ENCODE measurements at places on chromosomes 11 and 22. TPM values are rescaled to one million over a fixed set of nuclear protein-coding genes. Genes with fewer than 3 reads are reported as not detected.

DNA sequence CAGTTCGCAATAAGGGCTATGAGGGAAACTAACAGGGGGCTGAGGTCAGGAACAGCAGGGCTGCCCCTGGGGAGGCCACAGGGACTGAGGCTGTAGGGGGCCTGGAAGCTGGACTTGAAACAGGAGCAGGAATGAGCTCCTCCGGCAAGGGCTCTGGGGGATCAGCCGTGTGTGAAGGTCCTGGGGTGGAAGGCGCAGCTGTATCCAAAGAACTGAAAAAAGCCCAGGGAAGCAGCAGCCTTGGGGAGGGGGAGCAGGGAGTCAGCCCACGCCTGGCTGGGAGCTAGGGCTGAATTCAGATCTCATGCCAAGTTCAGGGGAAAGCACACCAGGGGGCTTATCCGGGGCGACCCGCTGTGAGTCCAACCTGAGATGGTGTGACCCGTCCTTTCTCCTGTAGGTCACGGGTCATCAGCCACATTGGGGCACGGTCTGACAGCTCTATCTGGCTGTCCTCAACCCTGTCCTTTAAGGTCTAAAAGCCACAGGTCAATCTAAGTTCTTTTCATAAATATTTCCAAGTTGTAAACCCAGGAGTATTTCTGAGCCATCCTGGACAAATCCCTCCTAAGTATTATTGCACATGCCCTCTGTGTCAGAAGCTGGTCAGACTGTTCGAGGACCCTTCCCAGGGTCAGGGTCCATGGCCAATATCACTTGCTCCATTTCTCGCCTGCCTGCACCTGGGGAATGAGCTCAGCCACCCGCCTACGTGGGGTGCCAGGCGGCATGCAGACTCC lies 18.0 kb downstream of the TP53AIP1 start:
- no peaks in the 10 kb centered on the region for H3K27me3 ChIP-seq
- H3K36me3 ChIP-seq, result no peaks in the 10 kb centered on the region
- no peak overlapping the region for H3K27ac ChIP-seq
- DNase-seq, result no peak

DNA sequence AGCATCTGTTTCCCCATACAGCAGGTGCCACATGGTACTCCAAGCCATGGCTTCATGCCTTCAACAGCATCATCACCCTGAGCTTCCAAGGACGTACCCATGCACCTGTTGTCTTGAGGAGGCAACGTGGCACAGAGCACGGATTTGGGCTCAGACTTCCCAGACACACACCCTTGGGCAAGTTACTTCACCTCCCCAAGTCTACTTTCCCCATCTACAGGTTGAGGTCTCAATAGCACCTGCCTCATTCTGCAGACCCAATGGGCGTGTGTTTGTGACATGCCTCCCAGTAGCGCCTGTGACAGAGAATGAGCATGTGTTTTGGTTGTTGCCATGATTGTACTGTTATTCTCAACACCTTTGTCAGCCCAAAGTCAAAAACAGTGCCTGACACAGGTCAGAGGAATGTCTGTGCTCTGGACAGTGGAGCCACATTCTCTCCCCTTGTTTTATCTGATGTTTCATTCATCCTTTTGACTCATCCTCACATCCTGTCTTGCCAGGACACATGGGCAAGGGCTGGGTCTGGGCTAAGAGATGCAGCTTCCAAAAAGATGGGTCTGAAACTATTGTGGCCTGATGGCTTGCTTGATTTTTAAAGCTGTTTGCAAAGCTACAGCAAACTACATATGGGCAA lies 53.4 kb upstream of the CCND1 start:
- no peaks in the 10 kb centered on the region for H3K27me3 ChIP-seq
- no peaks in the 10 kb centered on the region for H3K36me3 ChIP-seq
- DNase-seq, result peak; percentile 4
- no peaks in the 10 kb centered on the region for H3K4me1 ChIP-seq
- no peak overlapping the region for H3K27ac ChIP-seq
- no peak overlapping the region for H3K4me3 ChIP-seq

DNA sequence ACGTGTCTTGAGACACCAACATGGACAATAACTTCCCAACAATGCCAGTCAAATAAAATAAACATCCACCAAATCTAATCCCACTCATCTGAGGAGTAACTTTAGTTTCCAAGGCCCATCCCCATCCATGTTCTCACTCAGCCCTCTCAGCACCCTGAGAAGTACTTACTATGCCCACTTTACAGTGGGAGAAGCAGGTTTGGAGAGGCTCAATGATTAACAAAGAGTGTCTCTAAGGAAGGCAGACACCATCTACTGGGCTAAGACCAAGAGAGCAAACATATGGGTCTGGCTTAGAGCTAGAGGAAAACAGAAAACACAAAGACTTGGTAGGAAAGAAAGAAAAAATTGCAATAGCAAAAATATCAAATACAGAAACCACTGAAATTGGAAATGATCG lies 11.3 kb downstream of the POLDIP3 start:
- H3K36me3 ChIP-seq, result peaks cover 39% of the 10 kb centered on the region
- H3K4me1 ChIP-seq, result peaks cover 12% of the 10 kb centered on the region
- H3K4me3 ChIP-seq, result no peak overlapping the region
- no peak overlapping the region for H3K27ac ChIP-seq

- no peaks in the 10 kb centered on the region for H3K36me3 ChIP-seq
- H3K4me3 ChIP-seq, result no peak overlapping the region
- no peak for DNase-seq
- no peaks in the 10 kb centered on the region for H3K4me1 ChIP-seq
- no peaks in the 10 kb centered on the region for H3K27me3 ChIP-seq
Measured at GRCh38 chr11:16897470-16898061, 116.6 kb downstream of the PLEKHA7 start.

DNA sequence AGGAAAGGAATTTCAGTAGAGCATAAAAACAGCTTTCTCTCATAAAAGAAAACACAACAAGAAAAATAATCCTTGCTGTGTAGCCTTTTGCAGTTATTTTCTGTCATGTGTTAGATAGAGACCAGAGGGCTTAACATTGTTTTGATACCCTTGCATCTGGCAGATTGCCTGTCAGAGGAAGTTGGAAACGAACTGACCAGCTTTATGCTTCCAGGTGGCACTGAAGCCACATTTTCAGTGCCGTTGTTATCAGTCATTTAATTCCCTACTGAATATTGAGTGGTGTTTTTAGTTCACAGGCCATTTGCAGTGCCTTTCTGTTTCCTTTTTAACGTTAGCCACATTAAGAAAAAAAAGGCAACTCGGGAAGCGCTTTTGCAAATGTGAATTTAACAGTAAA lies 21.5 kb upstream of the RAG2 start:
- no peak for DNase-seq
- H3K36me3 ChIP-seq, result no peaks in the 10 kb centered on the region
- no peaks in the 10 kb centered on the region for H3K4me1 ChIP-seq
- no peaks in the 10 kb centered on the region for H3K27me3 ChIP-seq
- no peak overlapping the region for H3K4me3 ChIP-seq
- H3K27ac ChIP-seq, result no peak overlapping the region

- H3K36me3 ChIP-seq, result no peaks in the 10 kb centered on the region
- H3K4me3 ChIP-seq, result no peak overlapping the region
- peak; percentile 76 for DNase-seq
- H3K4me1 ChIP-seq, result peaks cover 3% of the 10 kb centered on the region
- no peak overlapping the region for H3K27ac ChIP-seq
Measured at GRCh38 chr22:17120281-17120680, 879 bp downstream of the TMEM121B start.

The SLC29A2 gene
- total RNA-seq, result 1.2 TPM

GRCh38 chr11:61554172-61554988 lies 26.5 kb downstream of the SYT7 start:
- no peaks in the 10 kb centered on the region for H3K36me3 ChIP-seq
- DNase-seq, result no peak
- no peaks in the 10 kb centered on the region for H3K27me3 ChIP-seq
- H3K4me1 ChIP-seq, result no peaks in the 10 kb centered on the region
- no peak overlapping the region for H3K4me3 ChIP-seq

The KRTAP5-7 gene
- not detected for total RNA-seq

DNA sequence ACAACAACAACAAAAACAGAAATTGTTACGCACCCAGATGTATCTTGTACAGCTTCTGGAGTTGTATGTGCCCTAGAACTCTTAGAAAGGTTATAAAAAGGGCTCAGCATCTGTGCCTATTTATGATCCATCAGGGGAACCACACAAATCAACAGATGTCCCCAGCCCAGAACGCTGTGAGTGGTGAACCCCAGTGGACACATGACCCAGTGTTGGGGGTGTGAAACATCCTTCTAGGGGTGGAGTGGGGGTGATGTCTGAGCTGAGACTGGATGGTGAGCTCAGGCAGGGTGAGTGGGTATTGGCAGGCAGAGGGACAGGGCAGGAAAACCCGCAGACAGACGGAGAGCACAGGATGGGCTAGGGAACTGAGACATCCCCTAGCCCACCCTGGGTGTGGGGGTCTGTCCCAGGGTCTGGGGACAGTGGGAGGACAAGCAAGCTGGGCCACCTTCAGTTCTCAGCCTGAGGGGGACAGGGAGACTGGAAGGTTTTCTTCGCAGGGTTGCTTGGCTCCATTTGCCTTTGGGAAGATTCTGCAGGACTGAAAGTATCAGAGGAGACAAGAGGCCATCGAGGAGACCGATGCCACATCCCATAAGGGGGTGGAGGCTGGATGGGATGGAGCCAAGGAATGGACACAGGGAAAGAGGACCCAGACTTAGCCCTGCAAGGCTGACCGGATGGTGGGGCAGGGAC lies 5.8 kb upstream of the EMID1 start:
- H3K36me3 ChIP-seq, result no peaks in the 10 kb centered on the region
- no peak overlapping the region for H3K27ac ChIP-seq
- no peaks in the 10 kb centered on the region for H3K4me1 ChIP-seq
- H3K4me3 ChIP-seq, result no peak overlapping the region
- no peaks in the 10 kb centered on the region for H3K27me3 ChIP-seq

GRCh38 chr11:59918987-59919589 lies 19.1 kb upstream of the OOSP1 start:
- H3K4me1 ChIP-seq, result no peaks in the 10 kb centered on the region
- H3K27me3 ChIP-seq, result no peaks in the 10 kb centered on the region
- no peaks in the 10 kb centered on the region for H3K36me3 ChIP-seq
- no peak overlapping the region for H3K4me3 ChIP-seq
- no peak overlapping the region for H3K27ac ChIP-seq
- no peak for DNase-seq

DNA sequence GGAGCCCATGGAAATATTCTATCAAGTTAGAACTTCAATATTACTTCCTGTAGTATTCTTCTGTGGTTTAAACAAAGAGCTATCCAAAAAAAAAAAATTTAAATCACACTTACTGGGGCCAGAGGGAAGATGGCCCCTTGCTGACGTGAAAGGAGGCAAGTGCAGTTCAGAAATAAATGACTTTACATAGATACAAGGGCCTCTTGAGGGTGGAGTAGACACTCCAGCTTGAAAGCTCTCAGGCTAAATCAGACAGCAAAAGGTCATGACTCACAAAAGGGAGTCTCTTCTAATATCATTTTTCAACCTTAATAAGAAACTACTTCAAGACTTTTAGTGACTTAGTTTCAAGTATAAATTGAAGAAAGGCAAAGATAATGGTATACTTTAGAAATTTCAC lies 1160.3 kb downstream of the FAM181B start:
- DNase-seq, result no peak
- H3K4me1 ChIP-seq, result no peaks in the 10 kb centered on the region
- no peaks in the 10 kb centered on the region for H3K36me3 ChIP-seq
- H3K27me3 ChIP-seq, result no peaks in the 10 kb centered on the region
- no peak overlapping the region for H3K27ac ChIP-seq
- H3K4me3 ChIP-seq, result no peak overlapping the region

DNA sequence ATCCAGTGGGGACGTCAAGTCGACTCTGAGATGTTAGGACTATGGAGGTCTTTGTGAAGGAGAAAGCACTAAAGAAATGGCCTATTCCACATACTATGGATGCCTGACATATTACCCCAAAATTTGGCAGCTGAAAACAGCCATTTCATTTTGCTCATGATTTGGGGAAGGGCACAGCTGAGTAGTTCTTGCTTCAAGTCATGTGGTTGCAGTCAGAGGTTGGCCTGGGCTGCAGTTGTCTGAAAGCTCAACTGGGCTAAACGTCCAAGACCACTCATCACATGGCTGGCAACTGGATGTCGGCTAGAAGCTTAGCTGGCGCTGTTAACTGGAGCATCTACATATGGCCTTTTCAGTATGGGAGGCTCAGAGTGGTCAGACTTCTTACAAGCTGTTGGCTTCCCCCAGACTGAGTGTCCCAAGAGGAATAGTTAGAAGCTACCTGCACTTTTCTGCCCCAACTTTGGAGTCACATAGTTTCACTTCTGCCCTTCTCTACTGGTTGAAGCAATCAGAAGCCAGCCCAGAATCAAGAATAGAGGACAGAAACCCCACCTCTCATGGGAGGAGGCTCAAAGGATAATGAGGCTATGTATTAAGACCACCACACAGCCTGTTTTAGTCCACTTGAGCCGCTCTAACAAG lies 14.1 kb downstream of the SLC35C1 start:
- no peaks in the 10 kb centered on the region for H3K4me1 ChIP-seq
- no peak overlapping the region for H3K4me3 ChIP-seq
- no peaks in the 10 kb centered on the region for H3K36me3 ChIP-seq
- no peaks in the 10 kb centered on the region for H3K27me3 ChIP-seq
- DNase-seq, result no peak

- no peaks in the 10 kb centered on the region for H3K4me1 ChIP-seq
- no peaks in the 10 kb centered on the region for H3K27me3 ChIP-seq
- no peak overlapping the region for H3K4me3 ChIP-seq
Measured at GRCh38 chr11:75394085-75394840, 5.1 kb upstream of the RPS3 start.

DNA sequence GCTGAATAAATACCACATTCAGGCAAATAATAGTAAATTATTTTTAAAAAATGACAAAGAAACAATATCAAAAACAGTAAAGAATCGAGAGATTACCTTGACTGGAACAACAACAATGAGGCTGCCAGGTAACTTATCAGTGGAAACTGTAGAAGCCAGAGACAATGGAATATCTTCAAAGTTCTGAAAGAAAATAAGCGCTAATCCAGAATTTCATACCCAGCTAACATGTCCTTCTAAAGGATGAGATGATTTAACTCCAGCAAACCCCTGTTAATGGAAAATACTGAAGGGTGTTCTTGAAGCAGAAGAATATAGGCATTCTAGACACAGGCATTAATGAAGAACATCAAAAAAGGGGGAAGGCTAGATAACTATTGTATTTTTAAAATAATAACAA lies 20.7 kb upstream of the SCUBE2 start:
- H3K27me3 ChIP-seq, result no peaks in the 10 kb centered on the region
- H3K36me3 ChIP-seq, result no peaks in the 10 kb centered on the region
- no peak for DNase-seq
- no peaks in the 10 kb centered on the region for H3K4me1 ChIP-seq
